Suppressor macrophage treated with lipopolysaccharide for 1 hour (primary cell): ENCODE measurements at places on chromosomes 5 and 9.

DNA sequence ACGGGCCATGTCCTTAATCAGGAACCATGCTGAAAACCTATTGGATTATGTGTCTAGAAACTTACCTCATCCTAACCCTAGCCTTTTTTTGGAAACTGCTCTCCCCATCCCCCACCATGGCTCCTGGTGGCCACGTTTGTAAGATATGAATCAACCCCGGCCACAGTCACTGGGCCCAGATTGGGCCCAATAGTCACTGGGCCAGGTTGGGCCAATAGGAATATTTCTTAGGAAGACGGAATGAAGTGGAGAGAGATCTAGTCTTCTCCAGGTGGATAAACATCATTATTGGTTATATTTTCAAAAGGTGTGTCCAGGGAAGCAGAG is 468.7 kb downstream of the ARHGEF28 start:
- no peak for DNase-seq

- DNase-seq: no peak
These were observed 134.5 kb downstream of the FANCC start for GRCh38 chr9:95182854-95183563.

- DNase-seq: no peak
These were observed 199.7 kb downstream of the ISL1 start for GRCh38 chr5:51582871-51583394.

- DNase-seq: no peak
These were observed 605 bp upstream of the DNLZ start for GRCh38 chr9:136363949-136364748.

GRCh38 chr9:69621730-69622460 is 50.3 kb downstream of the APBA1 start:
- DNase-seq: no peak

GRCh38 chr5:144103611-144104485 is 66.6 kb downstream of the YIPF5 start:
- DNase-seq: no peak

GRCh38 chr9:77938163-77938562 is 93.4 kb downstream of the GNAQ start:
- no peak for DNase-seq

GRCh38 chr9:97507428-97507984 is 6.0 kb downstream of the TMOD1 start:
- DNase-seq: no peak

DNA sequence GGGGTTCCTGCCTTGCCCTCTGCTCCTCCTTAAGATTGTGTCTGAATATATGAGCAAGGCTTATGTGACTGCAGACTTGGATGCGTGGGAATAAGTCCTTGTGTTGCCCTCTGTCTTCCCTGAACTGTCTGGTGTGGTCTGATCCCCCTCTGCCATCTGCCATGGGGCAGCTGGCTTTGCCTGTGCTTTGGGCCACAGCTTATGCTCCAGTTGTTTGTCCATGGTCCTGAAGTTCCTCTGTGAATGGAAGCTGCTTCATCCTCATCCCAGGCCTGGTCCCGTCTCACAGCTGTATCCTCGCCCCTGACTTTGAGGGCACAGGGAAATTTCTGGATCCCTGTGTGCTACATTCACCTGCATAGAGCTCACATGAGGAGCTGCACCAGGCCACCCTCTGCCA is 14.7 kb downstream of the IL31RA start:
- peak; percentile 30 for DNase-seq

DNA sequence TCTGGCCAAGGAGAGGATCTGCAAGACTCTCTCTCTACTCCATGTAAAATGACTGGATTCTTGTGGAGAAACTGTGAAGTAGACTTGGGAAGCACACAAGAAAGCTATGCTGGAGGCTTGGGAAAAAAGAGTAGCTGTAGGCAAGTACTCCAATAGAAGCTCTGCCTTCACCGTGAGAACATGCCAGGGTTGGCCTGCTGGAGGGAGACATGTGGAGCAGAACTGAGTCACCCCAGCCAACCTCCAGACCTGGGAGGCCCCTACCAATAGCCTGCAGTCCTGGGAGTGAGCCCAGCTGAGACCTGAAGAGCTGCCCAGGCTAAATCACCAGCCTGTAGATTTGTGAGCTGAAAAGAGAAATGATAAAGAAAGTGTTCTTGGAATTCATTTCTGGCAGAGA is 66.6 kb downstream of the DEPDC1B start:
- DNase-seq: no peak

DNA sequence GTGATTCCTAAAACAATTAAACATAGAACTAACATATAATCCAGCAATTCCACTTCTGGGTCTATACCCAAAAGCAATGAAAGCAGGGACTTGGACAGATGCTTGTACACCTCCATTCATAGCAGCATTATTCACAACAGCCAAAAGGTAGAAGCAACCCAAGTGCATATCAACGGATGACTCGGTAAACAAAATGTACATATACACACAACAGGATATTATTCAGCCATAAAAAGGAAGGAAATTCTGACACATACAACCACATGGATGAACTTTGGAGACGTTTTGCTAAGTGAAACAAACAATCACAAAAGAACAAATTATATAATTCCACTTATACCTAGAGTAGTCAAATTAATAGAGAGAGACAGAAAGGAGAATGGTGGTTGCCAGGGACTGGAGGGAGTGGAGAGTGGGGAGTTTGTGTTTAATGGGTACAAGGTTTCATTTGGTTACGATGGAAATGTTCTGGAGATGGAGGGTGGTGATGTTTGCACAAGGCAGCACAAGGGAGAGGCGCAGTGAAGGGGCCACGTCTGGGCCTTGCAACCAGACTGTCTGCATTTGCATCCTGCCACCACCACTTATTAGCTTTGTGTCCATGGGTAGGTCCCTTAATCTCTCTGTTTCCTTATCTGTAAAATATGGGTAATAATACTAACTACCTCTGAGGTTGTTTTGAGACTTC is 36.3 kb upstream of the RLN1 start:
- no peak for DNase-seq

GRCh38 chr5:168251259-168251658 is 40.2 kb upstream of the WWC1 start:
- no peak for DNase-seq
